ENCODE measurements at places on chromosomes 1 and 21. TPM values are rescaled to one million over a fixed set of nuclear protein-coding genes. Genes with fewer than 3 reads are reported as not detected.

DNA sequence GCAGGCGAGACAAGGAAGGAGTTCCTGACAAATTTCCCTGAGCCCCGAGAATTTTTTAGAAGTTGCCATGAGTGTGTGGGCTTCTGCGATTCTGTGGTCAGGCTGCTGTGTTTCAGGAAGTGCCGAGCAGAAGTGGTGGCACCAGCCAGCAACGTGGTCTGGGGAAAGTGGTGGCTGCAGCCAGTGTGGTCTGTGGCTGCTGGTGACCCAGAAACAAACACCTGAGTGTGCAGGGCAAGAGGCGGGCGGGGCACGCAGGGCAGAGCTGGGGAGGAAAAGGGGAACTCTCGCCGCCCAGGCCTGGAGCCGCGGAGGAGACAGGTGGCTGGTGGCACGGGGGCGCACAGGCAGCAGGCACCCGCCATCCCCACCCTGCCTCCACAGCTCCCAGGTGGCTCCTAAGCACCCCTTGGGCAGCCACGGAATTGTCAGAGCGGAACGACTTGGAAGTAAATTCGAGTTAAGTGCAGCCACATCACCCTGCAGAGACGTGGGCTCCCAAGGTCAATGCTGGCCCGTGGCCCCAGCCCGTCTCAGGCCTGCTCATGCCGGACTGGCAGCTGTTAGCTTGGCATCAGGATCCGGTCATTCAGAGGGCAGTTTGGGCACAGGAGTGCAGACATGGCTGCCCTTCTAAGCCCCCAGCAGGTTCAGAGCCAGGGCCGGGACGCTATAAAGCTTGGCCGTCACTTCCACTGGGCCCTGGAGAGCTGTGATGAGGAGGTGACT, 25.1 kb downstream of the PRDM16 start:
- no peak overlapping the region for H3K27ac ChIP-seq
- DNase-seq = no peak
- H3K4me1 ChIP-seq = no peaks in the 10 kb centered on the region
- H3K27me3 ChIP-seq = no peaks in the 10 kb centered on the region
- no peaks in the 10 kb centered on the region for H3K36me3 ChIP-seq

GRCh38 chr1:15938628-15939161, 37.2 kb downstream of the ZBTB17 start:
- H3K4me3 ChIP-seq = no peak overlapping the region
- DNase-seq = no peak
- no peaks in the 10 kb centered on the region for H3K4me1 ChIP-seq
- H3K27ac ChIP-seq = peak overlapping the region; percentile 43
- peaks cover 40% of the 10 kb centered on the region for H3K36me3 ChIP-seq

GRCh38 chr1:221998781-221999180, 256.9 kb upstream of the DUSP10 start:
- no peak for DNase-seq
- no peaks in the 10 kb centered on the region for H3K36me3 ChIP-seq
- H3K4me3 ChIP-seq = no peak overlapping the region

Gene KCNJ9
- not detected for total RNA-seq

Gene DNAI4
- 24.8 TPM for total RNA-seq

- peak; percentile 77 for DNase-seq
- no peaks in the 10 kb centered on the region for H3K27me3 ChIP-seq
- H3K4me3 ChIP-seq = no peak overlapping the region
- H3K4me1 ChIP-seq = no peaks in the 10 kb centered on the region
- no peaks in the 10 kb centered on the region for H3K36me3 ChIP-seq
These were observed 30.6 kb downstream of the SYT6 start for GRCh38 chr1:114122941-114123618.

Gene LCK
- 8.9 TPM for total RNA-seq

GRCh38 chr21:35026153-35026500, 23.0 kb downstream of the RUNX1 start:
- peaks cover 9% of the 10 kb centered on the region for H3K4me1 ChIP-seq
- no peaks in the 10 kb centered on the region for H3K36me3 ChIP-seq
- DNase-seq = no peak
- no peaks in the 10 kb centered on the region for H3K27me3 ChIP-seq
- H3K4me3 ChIP-seq = no peak overlapping the region

Gene TCHH
- total RNA-seq = 0.03 TPM

Gene PPFIA4
- total RNA-seq = 1.3 TPM

Gene FAAP20
- 71.6 TPM for total RNA-seq

Gene CLCA4
- 0.09 TPM for total RNA-seq

Gene WNT3A
- total RNA-seq = 3.1 TPM

- H3K36me3 ChIP-seq = no peaks in the 10 kb centered on the region
- H3K27me3 ChIP-seq = no peaks in the 10 kb centered on the region
- no peak overlapping the region for H3K4me3 ChIP-seq
- H3K4me1 ChIP-seq = no peaks in the 10 kb centered on the region
These were observed 158.4 kb downstream of the ZZZ3 start for GRCh38 chr1:77524038-77524437.

Measured in lung (tissue), 17 donors.